ENCODE measurements at places on chromosomes 11 and 22.

GRCh38 chr11:62974848-62975522, 9.8 kb downstream of the SLC22A6 start:
- DNase-seq, result no peak

GRCh38 chr11:97856666-97857065, 1164.1 kb upstream of the CNTN5 start:
- DNase-seq, result no peak

- DNase-seq, result no peak
Measured at GRCh38 chr11:107665018-107665417, 46.8 kb downstream of the SLN start.

GRCh38 chr11:10688401-10688800, 5.2 kb downstream of the IRAG1 start:
- no peak for DNase-seq

DNA sequence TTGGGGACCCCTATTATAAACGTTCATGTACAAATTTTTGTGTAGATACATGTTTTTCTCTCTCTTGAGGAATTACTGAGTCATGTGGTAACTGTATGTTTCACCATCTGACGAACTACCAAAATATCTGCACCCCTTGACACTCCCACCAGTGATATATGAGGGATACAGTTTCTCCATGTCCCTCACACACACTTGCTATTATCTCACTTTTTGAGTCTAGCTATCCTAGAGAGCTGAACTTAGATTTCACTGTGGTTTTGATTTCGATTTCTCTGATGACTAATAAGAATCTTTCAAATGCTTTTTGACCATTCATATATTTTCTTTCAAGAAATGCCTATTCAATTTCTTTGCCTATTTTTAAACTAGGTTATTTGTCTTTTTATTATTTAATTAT, 200.2 kb downstream of the PGR start:
- DNase-seq, result no peak

- DNase-seq, result no peak
Measured at GRCh38 chr22:32829451-32829851, 27.9 kb downstream of the TIMP3 start.

GRCh38 chr22:27135031-27135981, 477.9 kb downstream of the MIAT start:
- no peak for DNase-seq

DNA sequence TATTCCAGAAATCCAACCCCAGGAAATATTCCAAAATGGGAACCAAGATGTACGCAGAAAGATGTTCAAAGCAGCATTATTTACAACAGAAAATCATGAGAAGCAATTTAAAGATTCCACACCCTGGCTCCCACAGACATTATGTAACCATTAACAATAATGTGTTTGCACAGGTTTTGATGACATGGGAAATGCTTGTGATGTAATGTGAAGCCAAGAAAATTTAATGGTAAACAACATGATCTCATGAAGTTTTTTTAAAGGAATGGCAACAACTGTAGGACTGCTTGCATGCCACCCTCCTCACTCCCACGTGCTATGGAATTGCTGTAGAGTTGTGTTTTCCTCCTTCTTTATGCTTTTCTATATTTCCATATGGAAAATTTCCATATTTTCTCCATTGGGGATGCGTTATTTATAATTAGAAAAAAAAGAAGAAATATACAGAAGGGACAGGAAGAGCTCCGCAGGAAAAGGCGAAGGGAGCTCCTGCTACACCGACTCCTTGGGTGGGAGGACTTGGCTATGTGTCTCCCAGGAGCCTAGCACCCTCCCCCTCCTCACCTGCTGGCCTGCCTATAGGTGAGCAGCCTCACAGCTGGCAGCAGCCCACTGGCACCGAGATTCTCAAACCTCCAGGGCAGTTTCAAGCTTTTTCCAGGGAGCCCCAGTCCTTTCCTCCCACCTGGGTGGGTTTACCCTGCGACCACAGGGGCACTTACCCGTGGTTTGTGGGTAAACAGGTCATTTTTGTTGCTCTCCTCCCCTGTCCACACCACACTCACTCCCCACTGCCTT, 20.9 kb downstream of the LRFN4 start:
- DNase-seq, result no peak

DNA sequence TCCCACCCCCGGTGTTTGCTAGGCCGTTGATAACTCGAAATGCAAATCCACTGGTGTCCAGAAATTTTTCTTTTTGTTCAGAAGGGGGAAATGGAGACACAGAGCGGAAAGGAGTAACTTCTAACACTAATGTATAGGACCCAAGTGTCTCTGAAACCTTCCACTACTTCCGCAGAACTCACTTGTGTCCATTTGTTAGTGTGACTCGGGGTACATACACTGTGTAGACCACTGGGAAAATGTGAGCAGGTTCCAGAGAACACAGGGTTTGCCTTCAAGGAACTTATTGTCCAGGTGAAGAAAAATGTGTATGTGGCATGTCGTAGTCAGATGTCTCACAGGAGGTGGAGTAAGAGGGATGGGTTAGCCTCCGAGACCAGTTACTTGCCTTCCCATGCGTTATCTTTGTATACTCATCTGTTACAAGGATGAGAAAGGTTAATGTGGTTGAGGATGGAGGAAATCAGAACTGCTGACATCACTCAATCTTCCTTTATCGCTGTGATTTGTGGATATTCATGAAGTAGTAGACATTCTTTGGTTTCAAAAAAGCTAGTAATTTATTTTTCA, 857 bp downstream of the ARCN1 start:
- DNase-seq, result no peak

DNA sequence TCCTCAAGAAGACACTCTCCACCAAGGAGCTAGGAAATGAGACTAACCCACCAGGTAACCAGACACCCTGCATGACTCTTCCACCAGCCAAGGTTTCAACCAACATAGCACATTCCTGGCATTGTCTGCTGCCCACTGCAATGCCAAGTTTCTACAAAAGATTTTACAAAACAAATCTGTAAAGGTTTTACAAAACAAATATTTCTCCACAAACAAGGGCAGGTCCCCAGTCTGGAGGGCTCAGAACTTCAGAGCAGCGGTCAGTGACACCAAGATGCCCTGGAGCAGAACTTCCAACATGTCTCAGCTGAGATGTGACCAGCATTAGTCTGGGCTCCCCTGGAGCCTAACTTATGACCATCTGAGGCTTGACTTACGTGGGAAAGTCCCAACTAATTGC, 14.0 kb downstream of the GALNT18 start:
- no peak for DNase-seq

DNA sequence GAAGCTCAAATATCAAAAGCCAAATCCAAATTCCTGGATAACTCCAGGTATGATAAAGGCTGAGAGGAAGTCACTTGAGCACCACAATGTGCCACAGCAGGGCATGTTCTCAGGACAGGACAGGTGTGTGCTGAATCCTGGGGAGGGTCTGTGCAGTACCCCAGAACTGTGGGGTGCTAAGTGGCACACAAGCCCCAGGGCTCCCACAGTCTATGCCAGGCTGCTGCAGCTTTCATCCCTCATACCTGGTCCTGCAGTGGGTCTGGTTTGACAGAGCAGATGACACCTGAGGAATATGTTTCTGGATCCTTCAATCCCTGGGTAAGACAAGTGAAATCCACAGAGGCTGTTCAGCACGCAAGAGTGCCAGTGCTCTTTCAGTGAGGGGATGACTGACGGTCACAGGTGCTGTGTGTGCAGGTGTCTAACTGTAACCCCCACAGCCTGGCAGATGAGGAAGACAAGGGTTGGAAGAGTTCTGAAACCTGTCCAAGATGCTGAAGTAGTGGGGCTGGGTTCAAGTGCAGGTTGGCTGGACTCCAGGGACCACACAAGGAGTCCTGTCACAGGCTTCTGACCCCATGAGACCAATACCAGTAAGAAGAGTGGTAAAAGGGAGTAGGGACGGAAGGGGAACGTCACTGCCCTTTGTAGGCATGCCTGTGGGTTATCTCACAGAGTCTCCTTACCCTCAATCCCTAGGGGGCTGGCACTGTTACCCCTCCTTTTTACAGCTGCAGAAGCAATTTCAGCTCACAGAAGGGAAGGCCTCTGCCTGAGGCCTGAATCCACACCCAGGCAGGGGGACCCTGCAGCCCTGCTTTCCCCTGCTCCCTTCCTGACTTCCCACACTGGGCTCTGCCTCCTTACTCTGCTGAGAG, 14.1 kb downstream of the SERPIND1 start:
- no peak for DNase-seq

DNA sequence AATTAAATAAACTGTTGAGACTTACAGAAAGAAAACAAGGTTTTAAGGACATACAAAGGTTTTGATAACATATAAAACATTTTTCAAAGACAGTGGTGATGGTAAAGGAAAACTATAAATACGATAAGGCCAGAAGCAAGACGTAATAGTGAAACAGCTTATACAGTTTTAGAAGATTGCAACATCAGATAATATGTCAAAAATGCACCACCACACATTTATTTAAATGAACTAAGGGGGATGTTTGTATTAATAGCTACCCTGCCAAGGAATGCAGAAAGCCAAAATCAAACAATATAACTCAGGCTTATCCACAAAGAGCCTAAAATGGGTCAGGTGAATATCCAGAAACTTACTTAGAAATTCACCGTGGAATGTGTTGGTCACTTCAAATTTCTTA, 981.6 kb upstream of the FAT3 start:
- DNase-seq, result no peak

- no peak for DNase-seq
Measured at GRCh38 chr22:19398206-19398605, 33.3 kb downstream of the HIRA start.

DNA sequence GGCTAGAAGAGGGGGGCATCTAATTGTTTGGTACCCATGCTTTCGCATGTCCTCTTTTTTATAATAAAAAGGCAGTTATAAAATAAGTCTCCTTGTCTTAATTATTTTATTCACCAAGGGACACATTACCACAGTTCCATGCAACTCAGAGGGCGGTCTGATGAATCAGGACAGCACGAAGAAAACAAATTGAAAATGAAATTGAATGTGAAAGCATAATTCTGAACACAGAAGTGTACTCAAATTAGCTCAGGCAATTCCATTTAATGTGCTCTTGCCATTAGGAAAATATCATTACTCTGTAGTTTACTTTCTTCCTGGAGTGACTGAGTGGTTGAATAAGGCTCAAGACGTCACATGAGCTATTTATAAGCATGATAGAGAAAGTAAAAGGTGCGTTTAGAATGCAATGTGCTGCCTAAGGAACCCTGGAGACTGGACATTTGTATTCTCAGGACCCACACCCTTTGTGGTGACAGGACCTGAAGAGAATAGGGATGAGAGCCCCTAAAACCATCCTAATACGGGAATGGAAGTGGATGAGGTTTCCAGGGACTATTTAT, 59.6 kb downstream of the MTNR1B start:
- no peak for DNase-seq

DNA sequence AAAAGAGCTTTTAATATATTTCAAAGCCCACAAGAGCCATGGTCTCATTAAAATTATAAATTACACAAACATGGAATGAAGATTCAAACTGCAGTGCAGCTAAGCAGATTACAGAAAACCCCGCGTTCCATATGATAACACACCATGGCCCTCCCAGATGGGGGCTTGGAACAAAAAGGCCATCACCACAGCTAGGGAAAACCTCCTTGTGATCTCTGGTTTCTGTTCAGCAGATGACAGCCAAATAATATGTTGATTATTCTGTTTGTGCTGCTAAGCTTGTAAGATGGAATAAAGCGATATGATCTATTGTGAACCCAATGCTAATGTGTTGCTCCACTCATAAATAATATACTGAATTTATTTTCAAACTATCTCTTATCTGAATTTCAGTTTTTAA, 28.5 kb downstream of the IMMP1L start:
- no peak for DNase-seq

GRCh38 chr22:48689206-48689605, 1138.5 kb downstream of the BRD1 start:
- DNase-seq, result no peak

- no peak for DNase-seq
Measured at GRCh38 chr22:46867106-46867505, 104.7 kb downstream of the TBC1D22A start.

- no peak for DNase-seq
Measured at GRCh38 chr11:108959105-108959761, 294.4 kb downstream of the DDX10 start.

- DNase-seq, result no peak
Measured at GRCh38 chr11:57230791-57231538, 6.1 kb downstream of the APLNR start.

DNA sequence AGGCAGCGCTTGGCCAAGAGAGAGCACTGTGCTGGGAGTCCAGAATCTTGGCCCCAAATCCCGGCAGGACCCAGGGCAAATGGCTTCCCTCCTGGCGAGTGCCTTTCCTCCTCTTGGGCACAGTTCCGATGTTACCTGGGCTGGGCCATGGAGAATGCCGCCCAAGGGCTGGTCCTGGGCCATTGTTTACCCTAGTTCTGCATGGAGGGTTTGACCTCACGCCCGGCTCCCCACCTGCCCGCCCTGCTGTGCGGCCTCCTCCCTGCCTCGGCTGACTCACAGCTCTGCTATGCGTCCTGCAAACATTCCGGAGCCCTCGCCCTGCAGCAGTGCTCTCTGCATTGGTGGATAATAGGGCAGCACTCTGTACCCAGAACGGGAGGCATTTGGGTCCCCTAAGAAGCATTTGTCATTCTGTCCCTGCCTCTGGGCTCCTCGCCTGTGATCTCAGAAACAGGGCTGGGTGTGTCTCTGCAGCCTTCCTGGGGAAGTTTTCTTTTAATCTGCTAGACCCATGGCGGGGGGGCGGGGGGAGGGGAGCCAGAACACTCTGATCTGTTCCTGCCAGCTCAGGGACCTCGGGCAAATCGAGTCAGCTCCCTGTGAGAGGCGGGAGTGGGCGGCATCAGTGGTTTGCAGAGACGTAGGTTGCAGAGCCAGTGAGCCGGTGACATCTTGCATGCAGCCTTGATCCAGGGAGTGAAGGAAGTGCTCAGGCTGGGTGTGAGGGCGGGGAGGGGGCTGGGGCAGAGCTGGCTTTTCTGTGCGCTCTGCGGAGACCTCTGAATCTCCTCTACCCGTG, 32.9 kb upstream of the SMIM38 start:
- DNase-seq, result peak; percentile 18

DNA sequence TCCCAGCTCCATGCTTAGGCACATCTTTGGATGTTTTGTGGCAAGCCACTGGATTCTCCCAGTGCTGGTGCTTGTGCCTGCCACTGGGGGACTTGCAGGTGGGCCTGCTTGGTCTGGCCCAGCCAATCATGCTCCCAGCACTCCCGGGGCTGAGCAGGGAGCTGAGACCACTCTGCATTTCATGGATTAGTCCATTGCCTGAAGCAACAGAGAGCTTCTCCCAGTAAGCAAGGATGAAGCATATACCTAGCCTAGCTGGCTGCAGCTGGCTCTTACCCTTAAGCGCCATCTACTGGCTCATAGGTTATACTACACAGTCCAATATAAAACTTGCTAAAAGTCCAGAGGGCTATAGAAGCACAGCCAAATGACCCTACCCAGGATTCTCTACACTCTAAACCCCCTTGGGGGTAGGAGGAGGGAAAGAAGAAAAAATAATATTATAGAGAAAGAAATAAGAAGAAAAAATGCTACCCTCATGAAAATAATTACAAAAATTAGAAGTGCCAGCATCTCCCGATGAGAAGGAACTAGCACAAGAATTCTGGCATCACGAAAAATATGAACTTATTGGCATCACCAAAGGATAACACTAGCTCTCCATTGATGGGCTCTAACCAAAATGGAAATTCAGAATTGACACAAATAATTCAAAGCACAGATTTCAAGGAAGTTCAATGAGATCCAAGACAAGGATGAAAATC, 275.3 kb downstream of the C11orf87 start:
- no peak for DNase-seq

All from stimulated activated CD8-positive, alpha-beta memory T cell treated with anti-CD3 and anti-CD28 coated beads, Interleukin-15, amount 100 ng/mL, for 24 hours (primary cell).